T follicular helper cell (primary cell): ENCODE measurements at places on chromosomes 6 and 20.

DNA sequence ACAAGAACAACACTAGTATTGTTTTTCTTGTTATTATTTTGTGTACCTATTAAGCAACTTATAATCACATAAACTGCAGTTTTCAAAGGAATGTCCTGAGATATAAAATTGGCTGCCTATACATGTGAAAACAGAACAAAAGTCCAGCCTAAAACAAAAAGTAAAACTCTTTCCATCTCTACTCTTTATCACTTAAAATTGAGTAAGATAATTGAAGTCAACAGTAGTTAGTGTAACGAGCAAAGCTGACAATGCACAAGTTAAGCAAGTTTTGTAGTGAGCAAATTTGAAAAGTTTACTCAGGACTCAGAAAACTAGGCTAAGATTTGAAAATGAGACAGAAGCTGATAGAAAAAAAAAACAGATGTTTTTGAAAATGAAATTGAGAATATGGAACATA lies 941.4 kb upstream of the MAN1A1 start:
- DNase-seq, result no peak

DNA sequence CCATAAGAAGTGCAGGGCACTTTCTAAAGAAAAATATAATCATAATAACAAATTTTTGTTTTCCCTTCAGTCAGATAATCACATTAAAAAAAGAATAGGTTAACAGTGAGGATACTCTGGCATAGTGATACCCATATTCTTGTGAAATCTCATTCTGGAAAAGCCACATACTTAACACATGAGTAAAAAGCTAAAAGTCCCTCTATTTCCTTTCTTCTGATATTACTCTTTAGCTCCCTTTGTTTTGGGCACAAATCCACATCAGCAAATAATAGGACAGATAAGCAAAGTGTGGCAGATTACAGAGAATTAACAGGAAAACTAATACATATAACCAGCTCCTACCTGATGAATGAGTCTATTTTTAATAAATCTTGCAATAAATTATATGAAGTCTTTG lies 15.8 kb downstream of the SHPRH start:
- no peak for DNase-seq

- no peak for DNase-seq
Observed at GRCh38 chr6:111450636-111451035, 32.4 kb downstream of the REV3L start.

DNA sequence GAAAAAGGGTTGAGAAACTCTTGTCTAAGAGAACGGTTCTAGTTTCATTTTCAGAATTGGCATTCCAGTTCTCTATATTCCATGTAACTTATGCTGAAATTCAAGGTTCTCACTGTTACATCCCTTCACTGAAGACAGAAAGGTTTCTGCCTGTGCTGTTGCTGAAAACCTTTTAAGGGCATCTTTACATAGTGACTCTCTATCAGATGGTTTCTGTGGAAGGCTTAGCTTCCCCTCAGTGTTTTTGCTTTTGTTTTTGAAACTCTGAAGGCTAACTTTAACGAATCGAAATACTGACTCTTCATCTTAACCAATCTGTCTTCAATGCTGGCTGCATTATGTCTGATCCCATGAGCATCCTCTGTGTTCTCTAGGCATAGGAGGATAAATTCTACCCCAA lies 1286.2 kb upstream of the EYS start:
- no peak for DNase-seq

DNA sequence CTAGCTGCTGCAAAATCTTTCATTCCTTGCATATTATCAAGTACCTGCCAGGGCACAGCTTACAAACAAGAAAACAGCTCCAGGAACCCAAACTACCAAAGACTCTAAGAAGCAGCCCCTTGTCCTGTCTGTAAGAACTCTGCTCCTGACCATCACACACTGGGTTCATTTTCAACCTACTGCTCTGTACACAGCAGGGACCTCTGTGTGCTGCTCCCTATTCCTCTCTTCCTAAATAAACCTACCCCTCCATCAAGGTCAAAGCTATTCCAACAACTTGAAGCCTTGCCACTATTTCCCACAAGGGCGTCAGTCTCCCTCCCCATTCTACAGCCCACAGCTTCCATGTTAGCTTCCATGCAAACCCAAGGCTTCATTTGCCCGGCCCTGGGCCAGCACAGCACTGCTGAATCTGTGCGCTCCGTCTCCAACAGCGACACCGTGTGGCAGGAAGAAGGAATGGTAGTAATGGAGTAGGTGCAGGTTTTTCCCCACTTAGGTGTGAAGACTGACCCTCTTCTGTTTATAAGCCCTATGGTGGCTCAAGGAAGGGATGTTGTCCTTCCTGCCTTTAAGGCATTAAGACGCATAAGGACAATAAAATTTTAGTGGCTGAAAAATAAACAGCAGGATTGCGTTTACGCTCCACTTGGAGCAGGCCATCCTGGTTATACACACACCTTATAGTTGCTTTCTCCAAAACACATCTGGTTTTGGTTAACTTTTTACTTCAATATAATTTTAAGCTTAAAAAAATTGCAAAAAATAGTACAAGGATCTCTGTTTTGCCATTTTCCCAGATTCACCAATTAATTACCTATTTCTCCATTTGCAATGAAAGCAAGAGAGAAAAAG lies 115.2 kb upstream of the NXT1 start:
- no peak for DNase-seq

GRCh38 chr20:62774762-62775161 lies 21.5 kb upstream of the MRGBP start:
- DNase-seq, result no peak
